ENCODE measurements at places on chromosomes 3 and 15.

- DNase-seq: no peak
Measured at GRCh38 chr3:47398228-47398627, 17.4 kb downstream of the PTPN23 start.

- no peak for DNase-seq
Measured at GRCh38 chr3:59412516-59412915, 362.7 kb upstream of the CFAP20DC start.

DNA sequence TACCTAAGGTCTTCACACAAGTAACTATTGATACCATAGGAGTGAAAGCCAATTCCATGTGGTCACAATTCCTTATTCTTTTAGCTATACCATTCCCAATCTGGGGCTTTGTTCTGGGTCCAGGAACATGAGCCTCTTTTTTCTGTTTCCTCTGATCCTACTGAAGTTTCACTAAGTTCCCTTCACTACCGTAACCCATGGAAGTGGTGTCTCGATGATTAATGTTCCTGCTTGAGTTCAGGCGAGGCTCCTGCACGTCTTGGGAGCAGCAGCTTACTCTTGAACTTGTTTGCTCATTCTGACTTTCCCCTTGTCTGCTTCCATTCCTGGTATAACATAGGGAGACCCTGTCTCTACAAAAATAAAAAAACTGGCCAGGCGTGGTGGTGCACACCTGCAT is 23.6 kb downstream of the ZNF592 start:
- no peak for DNase-seq

DNA sequence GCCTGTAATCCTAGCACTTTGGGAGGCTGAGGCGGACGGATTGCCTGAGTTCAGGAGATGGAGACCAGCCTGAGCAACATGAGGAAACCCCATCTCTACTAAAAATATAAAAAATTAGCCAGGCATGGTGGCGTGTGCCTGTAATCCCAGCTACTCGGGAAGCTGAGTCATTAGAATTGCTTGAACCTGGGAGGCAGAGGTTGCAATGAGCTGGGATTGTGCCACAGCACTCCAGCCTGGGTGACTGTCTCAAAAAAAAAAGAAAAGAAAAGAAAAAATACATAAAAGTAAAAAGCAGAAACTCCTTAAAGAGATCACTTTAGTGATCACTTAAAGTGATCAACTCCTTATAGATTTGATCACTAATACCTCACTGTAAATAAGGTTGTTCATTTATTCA is 78.0 kb downstream of the GMPS start:
- no peak for DNase-seq

GRCh38 chr3:158909870-158910269 is 108.0 kb downstream of the MFSD1 start:
- no peak for DNase-seq

DNA sequence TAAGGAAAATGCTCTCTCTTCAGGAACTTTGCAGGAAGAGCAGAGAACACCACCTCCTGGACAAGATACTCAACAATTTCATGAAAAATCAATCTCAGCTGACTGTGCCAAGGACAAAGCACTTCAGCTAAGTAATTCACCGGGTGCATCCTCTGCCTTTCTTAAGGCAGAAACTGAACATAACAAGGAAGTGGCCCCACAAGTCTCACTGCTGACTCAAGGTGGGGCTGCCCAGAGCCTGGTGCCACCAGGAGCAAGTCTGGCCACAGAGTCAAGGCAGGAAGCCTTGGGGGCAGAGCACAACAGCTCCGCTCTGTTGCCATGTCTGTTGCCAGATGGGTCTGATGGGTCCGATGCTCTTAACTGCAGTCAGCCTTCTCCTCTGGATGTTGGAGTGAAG is 200.5 kb downstream of the AKAP13 start:
- no peak for DNase-seq

DNA sequence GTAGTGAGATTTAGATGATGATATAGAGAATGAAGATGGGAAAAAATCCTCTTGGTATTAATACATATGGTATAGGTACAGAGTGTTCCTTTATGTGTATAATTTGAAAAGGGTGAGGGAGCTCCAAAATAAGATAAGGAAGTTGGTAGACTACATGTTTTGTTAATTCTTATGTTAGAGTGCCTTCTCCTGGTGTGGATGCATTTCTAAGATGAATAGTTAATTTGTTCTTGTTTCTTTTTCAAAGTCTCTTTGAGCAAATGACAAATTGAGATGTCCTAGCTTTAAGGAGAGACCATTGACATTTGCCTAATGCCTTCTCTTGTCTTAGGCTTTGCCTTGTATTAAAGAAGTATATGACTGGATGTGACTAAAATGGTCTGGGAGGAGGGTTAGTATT is 34.1 kb downstream of the AKAP13 start:
- no peak for DNase-seq

DNA sequence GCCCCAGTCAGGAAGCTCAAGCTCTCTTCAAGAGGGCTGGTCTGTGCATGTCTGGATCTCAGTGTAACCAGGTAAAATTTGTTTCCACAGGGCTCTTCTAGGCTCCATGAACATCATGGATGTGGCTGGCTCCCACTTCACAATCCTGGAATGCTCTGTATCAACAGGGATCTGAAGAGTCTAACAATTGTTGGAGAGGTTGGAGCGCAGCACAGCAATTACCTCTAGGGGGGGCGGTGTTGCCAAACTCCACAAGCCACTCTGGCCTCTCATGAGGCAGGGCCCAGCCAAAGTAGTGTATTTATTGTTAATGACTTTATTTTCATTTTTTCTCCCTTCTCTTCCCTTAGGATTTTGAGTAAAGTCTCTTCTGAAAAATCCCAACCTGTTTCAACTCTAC is 6.1 kb upstream of the EIF2B5 start:
- no peak for DNase-seq

DNA sequence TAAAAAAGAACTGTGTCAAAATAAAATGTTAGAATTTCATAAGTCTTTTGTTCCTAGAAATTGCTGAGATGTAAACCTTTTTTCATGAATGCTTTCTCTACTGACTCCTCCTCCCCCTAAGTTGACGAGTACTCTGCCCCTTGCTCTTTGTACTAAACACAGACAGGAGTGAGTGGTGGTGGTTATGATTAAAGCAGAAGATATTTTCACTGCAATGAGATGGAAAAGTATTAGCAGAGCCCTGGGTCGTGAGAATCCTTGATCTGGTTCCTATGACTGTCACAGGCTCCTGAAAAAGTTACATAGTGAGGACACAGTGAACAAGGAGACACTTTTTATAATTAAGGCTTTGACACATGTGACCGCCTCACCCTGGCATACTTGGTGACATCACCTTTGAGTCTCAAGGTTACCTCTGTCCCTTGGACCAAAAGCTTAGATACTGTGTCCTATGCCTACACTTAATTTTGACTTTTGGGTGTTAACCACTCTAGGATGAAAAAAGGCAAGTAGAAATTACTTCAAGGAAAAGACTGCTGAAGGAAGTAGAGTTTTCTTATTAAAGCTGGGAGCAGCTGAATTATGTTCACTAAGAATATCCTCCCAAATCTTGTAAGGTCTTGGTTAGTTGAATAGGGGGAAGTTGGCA is 130.4 kb upstream of the LYSMD4 start:
- DNase-seq: no peak

GRCh38 chr3:26198609-26199008 is 408.7 kb downstream of the OXSM start:
- no peak for DNase-seq

- DNase-seq: no peak
Measured at GRCh38 chr15:78927077-78927790, 17.6 kb downstream of the CTSH start.

DNA sequence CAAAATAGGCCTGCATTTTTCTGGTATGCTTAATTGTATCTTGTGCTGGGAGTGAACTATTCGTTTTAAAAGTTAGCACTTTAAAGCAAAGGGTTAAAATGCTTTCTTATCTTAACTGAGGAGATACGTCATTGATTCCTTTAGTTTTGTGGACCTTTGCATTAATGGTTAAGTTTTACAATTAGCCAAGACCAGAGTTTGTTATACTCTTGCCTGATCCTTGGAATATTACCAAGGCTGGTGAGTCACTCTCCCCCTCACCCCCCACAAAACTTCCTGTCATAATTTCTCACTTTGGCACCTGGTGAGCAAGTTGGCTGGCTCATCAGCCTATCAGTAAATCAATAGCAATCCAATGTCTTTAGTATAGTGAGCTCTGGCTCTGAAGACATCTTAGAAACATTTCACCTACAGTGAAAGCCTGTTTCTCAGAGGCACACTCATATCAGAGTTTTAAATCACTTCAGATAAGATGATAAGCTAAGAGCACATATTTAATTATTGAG is 26.7 kb downstream of the SLC2A2 start:
- no peak for DNase-seq

DNA sequence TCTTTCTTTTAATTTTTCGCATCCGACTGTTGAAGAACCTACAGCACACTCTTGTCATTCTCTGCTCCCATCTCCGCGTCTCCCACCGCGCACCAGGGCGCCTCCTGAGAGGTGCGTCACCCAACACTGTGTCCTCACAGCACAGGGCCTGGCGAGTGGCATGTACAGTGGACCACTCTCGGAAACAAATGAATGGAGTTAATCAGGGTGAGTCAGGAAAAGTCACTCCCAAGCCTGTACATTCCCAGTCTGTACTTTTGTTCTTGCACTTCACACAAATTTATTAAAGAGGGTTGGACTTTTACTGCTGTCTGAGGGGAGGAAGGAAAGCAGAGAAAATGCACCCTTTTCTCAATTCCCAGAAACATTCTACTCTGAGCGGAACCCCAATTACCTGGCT is 625 bp downstream of the COL6A6 start:
- no peak for DNase-seq

GRCh38 chr3:113575206-113575605 is 42.9 kb downstream of the SIDT1 start:
- no peak for DNase-seq

- no peak for DNase-seq
Measured at GRCh38 chr3:141870091-141870687, 6.3 kb upstream of the ATP1B3 start.

DNA sequence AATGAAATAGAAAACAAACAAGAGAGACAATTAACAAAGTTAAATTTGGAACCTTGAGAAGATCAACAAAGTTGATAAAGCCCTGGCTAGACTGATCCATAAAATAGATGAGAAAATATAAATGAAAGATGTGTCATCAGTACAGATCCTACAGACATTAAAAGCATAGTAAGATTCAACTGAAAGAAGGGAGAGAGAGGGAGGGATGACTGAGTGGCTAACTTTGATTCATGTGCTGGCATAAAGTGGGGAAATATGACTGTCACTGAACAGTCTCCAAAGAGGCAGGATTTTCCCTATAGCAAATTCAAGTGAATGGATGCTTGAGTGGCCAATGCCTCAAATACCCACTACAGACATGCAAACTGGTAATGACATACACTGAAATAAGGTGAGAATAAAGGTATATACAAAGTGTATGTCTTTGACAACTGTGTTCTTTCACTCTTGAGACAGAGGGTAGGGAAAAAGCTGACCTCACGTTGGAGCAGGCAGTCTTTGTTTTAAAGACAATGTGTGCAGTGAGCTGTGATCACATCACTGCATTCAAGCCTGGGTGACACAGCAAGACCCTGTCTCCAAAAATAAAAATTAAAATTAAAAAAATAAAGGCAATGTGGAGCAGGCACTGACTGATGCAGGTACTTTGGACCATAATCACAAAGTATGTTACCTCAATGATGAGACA is 35.9 kb upstream of the CHD2 start:
- DNase-seq: no peak

- no peak for DNase-seq
Measured at GRCh38 chr3:136819731-136820679, 1.1 kb downstream of the SLC35G2 start.

DNA sequence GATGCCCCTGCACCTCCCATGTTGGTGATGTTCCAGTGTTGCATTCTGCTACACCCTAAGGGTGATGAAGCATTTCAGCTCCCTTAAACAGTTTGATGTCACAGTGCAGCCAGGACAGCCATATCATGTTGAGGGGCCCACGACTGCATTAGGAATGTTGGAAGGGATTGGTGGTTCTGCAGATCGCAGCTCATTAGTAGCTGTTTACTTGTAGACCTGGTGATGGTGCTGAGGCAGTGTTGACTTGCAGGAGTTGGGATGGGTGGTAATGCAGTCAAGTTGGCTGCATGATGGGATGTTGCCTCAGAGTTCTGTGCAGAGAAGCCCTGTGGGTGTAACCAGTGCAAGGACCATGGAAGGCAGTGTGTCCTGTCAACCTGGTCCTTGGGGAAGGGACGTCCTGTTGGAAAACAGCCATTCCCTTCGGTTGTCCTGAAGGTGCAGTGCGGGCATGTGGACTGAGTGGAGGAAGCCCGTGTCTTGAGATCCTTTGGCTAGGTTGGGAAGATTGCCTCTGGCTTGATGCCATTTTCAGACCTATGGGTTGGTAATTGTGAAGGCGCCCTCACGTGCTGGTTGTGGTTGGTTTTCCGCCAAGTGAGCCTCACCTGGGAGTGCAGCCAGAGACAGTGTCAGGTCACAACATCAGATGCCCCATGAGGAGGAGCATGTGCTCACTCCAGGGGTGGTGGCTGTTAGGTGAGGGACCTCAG is 100.7 kb downstream of the SNRPN start:
- no peak for DNase-seq

- no peak for DNase-seq
Measured at GRCh38 chr3:85821130-85821756, 862.5 kb downstream of the CADM2 start.

DNA sequence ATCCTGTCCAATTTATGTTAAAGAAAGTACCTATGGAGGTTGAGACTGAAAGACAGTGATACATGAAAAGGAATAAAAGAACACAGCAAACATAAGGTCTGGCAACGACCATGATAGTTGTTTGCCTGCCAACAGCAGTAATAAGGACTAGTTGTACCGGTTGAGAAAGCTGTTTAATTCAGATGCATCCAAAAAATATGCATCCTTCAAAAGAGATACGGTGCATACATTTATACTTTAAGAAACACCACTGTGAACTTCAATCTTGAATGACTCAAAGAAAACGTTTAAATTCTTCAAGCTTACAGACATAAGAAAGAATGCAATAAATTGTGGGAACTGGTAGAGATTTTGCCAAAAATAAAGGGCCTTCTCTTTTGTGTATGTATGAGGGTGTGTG is 492.1 kb downstream of the NLGN1 start:
- no peak for DNase-seq

GRCh38 chr3:188578576-188579363 is 424.8 kb downstream of the LPP start:
- peak; percentile 9 for DNase-seq

DNA sequence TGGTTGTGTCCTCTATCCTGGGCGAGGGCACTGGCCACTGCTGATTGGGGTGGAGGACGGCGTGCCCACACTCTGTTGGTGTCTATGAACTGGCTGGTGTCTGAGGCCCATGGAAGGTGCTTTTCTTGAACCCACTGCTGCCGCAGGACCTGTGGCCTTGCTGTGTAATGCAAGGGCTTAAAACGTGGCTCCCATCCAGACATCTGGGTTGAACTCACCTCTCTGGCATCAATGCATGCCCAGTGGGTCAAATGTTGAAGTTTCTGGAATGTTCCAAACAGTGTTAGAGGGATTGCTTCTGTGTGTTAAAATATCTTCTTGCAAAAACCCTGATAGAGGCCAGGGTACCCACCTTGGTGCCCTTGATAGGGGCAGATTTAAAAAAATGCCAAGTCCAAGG is 42.6 kb downstream of the FAM3D start:
- DNase-seq: no peak
